Cardiac muscle cell (in vitro differentiated cells and primary cell): ENCODE measurements at places on chromosomes 2 and 18.

- peak; percentile 79 for DNase-seq
These were observed 117.9 kb downstream of the SETBP1 start for GRCh38 chr18:44798433-44799048.

DNA sequence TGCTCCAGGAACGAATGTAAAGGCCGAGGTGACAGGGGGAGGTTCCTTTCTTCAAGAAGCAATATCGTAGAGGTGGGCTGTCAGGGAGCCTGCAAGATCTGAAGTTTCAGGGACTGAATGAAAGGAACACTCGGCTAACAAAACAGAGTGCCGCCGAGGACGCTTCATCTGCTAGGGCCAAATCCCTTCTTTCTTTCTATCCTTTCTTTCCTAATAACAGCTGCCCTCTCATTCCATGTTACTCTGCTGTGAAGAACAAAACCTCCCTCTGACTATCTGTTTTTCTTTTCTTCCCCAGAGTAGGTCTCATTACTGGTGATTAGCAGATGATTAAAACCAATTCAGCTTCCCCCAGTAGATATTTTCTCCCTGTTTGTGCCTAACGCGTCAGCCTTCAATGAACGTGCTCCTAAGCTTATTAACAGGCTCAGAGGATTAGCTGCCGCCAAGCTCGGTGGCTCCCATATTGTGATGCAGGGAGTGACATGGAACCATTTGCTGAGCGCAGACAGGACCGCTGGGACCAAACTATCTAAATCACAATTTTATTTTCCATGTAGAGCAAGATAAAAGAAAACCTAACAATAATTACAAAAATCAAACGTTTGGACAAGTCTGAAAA is 414.6 kb downstream of the TMEM182 start:
- no peak for DNase-seq

- DNase-seq: no peak
These were observed 536 bp downstream of the ELP2 start for GRCh38 chr18:36130039-36130831.

GRCh38 chr18:3029215-3029952 is 16.4 kb upstream of the LPIN2 start:
- DNase-seq: peak; percentile 69

DNA sequence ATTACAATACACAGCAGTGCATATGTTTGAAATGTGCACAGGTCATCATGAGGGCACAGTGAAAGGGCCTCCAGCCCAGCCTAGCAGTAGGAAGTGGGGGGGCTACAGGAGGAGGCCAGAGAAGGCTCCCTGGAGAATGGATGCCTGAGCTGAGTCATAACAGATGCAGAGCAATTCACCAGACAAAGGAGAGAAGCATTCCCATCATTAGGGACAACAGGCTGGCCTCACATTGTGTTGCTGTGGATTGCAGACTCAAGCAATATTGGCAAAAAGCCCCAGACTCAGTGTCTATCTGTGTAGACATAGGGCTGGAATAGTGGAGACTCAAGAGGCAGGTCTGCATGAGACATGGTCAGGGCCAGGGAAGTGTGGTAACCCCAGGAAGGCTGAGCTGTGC is 329.9 kb downstream of the DLGAP1 start:
- peak; percentile 41 for DNase-seq

- DNase-seq: no peak
These were observed 5.6 kb downstream of the REL start for GRCh38 chr2:60886991-60887390.

- DNase-seq: peak; percentile 19
These were observed 74.8 kb upstream of the FRZB start for GRCh38 chr2:182941121-182941722.

DNA sequence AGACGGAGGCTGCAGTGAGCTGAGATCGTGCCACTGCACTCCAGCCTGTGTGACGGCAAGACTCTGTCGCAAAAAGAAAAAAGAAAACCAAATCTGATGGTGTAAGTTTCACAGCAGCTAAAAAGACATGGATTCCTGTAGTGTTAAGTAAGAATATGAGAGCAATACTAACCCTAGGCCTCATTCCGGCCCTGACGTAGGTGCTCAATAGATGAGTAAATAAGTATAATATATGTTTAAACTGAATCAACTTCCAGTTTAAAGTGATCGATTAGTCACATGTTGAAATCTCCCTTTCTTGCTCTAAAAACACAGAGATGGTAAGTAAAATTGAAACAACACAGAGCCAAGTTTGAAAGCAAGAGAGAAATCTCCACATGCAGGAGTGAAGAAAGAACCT is 8.0 kb downstream of the ME2 start:
- DNase-seq: no peak
